Activated T-cell treated with anti-CD3 and anti-CD28 coated beads, Interleukin-2, amount 50 U/mL, for 72 hours (primary cell): ENCODE measurements at places on chromosomes 13 and 19.

- no peak for DNase-seq
Measured at GRCh38 chr13:109717686-109718085, 68.7 kb downstream of the IRS2 start.

- DNase-seq: no peak
Measured at GRCh38 chr13:36713887-36714286, 40.1 kb downstream of the SERTM1 start.

GRCh38 chr13:63546524-63546923 lies 2130.9 kb upstream of the PCDH20 start:
- no peak for DNase-seq

GRCh38 chr19:2777952-2778683 lies 5.0 kb downstream of the SGTA start:
- no peak for DNase-seq

DNA sequence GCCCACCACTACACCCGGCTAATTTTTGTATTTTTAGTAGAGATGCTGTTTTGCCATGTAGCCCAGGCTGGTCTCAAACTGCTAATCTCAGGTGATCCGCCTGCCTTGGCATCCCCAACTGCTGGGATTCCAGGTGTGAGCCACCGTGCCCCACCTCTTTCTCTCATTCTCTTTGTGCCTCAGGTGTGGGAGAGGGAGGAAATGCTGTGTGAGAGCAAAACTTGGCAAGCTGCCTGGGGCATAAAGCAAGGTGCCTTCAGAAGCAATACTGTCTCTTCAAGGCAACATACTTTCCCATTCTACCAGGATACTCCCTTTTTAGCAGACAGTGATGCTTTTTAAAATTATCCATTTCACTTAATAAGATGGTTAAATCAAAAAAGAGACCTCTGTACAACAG lies 53.2 kb upstream of the RFC3 start:
- DNase-seq: no peak

GRCh38 chr19:6392221-6393073 lies 517 bp downstream of the GTF2F1 start:
- no peak for DNase-seq

GRCh38 chr19:10013834-10014618 lies 743 bp downstream of the RDH8 start:
- DNase-seq: no peak

- DNase-seq: no peak
Measured at GRCh38 chr13:73366241-73366640, 307.4 kb downstream of the KLF5 start.

DNA sequence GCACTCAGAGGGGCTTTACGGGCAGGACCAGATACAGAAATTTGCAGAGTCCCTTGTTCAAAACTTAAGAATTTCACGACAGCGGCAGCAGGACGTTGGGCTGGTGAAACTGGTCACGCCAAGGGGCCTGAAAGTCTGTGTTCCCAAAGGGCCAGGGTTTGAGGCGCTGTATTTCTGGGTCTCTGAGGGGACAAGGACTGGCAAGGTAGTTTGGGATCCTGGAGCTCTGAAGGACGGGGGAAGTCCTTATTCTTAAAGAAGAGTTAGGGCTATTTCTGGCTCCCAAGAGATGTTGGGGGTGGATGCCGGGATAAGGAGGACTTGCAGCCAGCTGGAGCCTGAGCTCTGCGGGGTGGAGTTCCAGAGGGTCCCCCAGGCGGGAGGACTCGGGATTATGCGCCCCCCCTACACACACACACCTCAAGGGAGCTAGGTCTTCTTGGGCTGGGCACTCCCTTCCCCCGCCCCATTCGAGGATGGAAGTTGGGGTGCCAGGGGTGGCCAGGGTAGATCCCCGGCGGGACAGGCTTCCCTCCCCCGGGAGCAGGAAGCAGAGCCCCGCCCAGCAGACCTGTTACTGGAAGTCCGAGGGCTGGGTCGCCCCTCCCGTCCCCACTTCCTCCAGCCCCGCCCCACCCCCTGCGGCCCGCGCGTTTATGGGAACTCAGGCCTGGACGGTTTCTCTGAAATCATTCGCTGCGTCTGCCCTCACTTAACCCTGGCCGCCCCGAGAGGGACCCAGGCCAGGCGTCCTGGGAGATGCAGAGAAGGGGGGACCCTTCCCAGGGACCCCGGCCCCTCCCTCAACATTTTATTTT lies 5.6 kb downstream of the BCL3 start:
- DNase-seq: peak; percentile 92

DNA sequence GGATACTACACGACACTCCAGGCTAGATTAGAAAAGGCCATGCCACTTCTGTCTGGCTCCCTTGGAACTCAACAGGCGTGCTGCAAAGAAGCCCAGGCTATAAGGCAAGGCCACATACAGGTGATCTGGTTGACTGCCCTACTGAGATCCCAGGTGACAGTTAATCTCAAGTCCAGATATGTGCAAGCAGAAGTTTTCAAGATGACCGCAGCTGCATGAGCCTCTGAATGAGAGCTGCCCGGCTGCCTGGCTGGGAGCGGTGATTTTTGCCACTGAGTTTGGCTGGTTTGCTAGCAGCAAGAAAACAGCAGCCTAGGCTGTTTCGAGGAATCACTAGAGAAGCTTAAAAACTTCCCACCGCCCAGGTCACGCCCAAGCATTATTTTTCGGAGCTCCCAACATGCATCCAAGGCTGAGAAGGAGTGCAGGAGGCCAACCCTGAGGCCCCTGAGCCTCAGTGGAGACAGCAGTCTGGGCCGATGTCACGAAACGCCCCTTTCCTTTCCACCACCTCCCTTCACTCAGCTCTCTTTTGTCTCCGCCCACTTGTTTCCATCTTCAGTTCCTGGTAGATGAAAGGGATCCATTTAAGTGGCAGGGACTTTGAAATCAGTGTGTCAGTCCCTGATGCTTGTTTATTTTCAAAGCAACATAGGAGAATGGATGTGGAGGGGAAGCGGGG lies 14.0 kb upstream of the URI1 start:
- no peak for DNase-seq

GRCh38 chr19:1253514-1254080 lies 5.2 kb downstream of the MIDN start:
- no peak for DNase-seq

DNA sequence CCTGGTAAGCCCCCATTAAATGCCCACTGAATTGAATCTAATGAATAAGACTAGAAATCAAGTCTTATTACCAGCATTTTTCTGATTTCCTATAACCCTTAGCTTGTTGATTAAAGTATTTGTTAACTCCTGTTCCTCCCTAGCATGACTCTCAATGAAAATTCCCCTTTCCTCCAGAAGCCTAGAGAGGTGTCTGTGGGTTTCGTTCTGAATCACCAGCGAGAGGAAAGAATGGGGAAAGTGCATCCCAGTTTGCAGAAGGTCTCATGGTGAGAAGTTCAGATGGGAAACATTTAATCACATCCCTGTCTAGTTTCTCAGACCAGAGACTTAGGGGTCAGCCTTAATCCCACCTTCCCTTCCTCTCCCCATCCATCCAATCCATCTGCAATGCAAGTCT lies 26.9 kb downstream of the POU2F2 start:
- no peak for DNase-seq

- DNase-seq: no peak
Measured at GRCh38 chr19:46921071-46921470, 60.3 kb downstream of the ARHGAP35 start.

- DNase-seq: no peak
Measured at GRCh38 chr13:35947315-35947714, 183.9 kb downstream of the DCLK1 start.

DNA sequence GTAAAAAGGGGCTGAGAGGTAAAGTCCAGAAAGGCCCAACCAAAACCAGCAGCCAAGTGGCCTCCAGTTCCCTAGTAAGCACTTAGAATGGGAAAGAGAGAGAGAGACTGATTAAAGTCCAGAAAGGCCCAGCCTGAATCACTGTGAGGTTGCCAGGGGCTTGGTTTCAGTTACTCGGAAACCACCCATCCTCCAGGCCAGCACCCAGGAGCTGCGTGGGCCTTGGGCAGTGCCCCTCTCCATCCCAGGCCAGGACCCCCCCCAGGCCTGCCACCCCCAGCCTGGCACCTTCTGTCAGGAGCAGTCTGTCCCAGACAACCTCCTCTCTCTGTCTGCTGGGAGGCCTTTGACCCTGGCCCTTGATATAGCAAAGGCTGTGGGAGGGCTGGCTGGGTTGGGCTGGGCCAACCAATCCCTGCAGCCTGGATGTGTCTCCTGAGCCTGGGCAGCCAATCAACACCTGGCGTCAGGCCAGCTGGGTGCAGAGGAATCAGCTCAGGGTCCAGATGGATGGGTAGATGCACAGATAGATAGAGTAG lies at the start of gene CYP4F2:
Gene CYP4F2 (minus strand): TSS at position 337 of the 539 bp plus-strand sequence. CDS start 463 bp downstream, outside the sequence.
- DNase-seq: no peak

- DNase-seq: no peak
Measured at GRCh38 chr19:40594255-40594654, 6.9 kb upstream of the LTBP4 start.

- no peak for DNase-seq
Measured at GRCh38 chr13:51557875-51558612, 26.2 kb upstream of the WDFY2 start.

- no peak for DNase-seq
Measured at GRCh38 chr19:13942023-13942684, 3.9 kb upstream of the PODNL1 start.

- no peak for DNase-seq
Measured at GRCh38 chr13:43850873-43851272, 28.7 kb downstream of the CCDC122 start.
